A549 treated with DMSO at 1 μM for 4 hours (cell line): ENCODE measurements at places on chromosomes 5 and 9. TPM values are rescaled to one million over a fixed set of nuclear protein-coding genes. Genes with fewer than 3 reads are reported as not detected.

The OBP2A gene
- 0.14 TPM in 1 of 5 replicates, not detected in the others for total RNA-seq

The AQP7 gene
- total RNA-seq, result 0.21 to 0.43 TPM (median 0.32 TPM) in 5 replicates

The HTR4 gene
- total RNA-seq, result not detected in 5 replicates

The IFNA21 gene
- total RNA-seq, result not detected in 5 replicates

The WDR41 gene
- 37.7 to 55.2 TPM (median 45.1 TPM) in 5 replicates for total RNA-seq

The NFIL3 gene
- total RNA-seq, result 12.3 to 14.3 TPM (median 13.7 TPM) in 5 replicates

The BHMT2 gene
- not detected in 5 replicates for total RNA-seq

The CHD1 gene
- 27.6 to 34.1 TPM (median 30.8 TPM) in 5 replicates for total RNA-seq

The IFNK gene
- total RNA-seq, result not detected in 5 replicates

The FBXO4 gene
- 5.9 to 8.2 TPM (median 6.7 TPM) in 5 replicates for total RNA-seq

The IL4 gene
- total RNA-seq, result not detected in 5 replicates

The FOXD1 gene
- 16.1 to 22.6 TPM (median 18.1 TPM) in 5 replicates for total RNA-seq

The ARL14EPL gene
- total RNA-seq, result 0.09 to 0.54 TPM (median 0.29 TPM) in 4 of 5 replicates, not detected in the other

The PCDHGA7 gene
- total RNA-seq, result 0.84 to 1.3 TPM (median 1.1 TPM) in 5 replicates

The DIAPH1 gene
- 102 to 110 TPM (median 107 TPM) in 5 replicates for total RNA-seq

The ZSWIM6 gene
- total RNA-seq, result 5.4 to 7.9 TPM (median 7.1 TPM) in 5 replicates

The TSSK1B gene
- total RNA-seq, result not detected in 5 replicates

The SLC28A3 gene
- total RNA-seq, result 0.01 TPM in 1 of 5 replicates, not detected in the others

The HRH2 gene
- total RNA-seq, result 0.49 to 0.89 TPM (median 0.79 TPM) in 5 replicates

The TPPP gene
- 5.1 to 6.4 TPM (median 5.5 TPM) in 5 replicates for total RNA-seq

The BSPRY gene
- 0.04 to 0.07 TPM (median 0.05 TPM) in 3 of 5 replicates, not detected in the others for total RNA-seq

The PCDHB16 gene
- total RNA-seq, result 0.04 to 0.19 TPM (median 0.06 TPM) in 5 replicates

The BAAT gene
- 0.40 to 0.67 TPM (median 0.57 TPM) in 5 replicates for total RNA-seq

The QRFP gene
- total RNA-seq, result not detected in 5 replicates

The PIP5KL1 gene
- total RNA-seq, result 2.0 to 2.6 TPM (median 2.1 TPM) in 5 replicates

The LCN10 gene
- total RNA-seq, result not detected in 5 replicates

The PRDM9 gene
- total RNA-seq, result not detected in 5 replicates

The IRGM gene
- total RNA-seq, result 0.06 to 0.17 TPM (median 0.09 TPM) in 3 of 5 replicates, not detected in the others

The TOR1A gene
- 57.3 to 66.4 TPM (median 65.0 TPM) in 5 replicates for total RNA-seq

The CCDC192 gene
- total RNA-seq, result not detected in 5 replicates

The C9orf50 gene
- 0.08 TPM in 1 of 5 replicates, not detected in the others for total RNA-seq

The PGM5 gene
- total RNA-seq, result not detected in 5 replicates

The ISOC1 gene
- total RNA-seq, result 16.7 to 20.9 TPM (median 17.9 TPM) in 5 replicates

The POU5F2 gene
- 0.01 TPM in 3 of 5 replicates, not detected in the others for total RNA-seq

The C9orf153 gene
- 0.14 to 0.65 TPM (median 0.26 TPM) in 3 of 5 replicates, not detected in the others for total RNA-seq

The GOLM1 gene
- total RNA-seq, result 108 to 121 TPM (median 117 TPM) in 5 replicates

The PDGFRB gene
- 0.08 to 0.36 TPM (median 0.09 TPM) in 5 replicates for total RNA-seq

The IFNA2 gene
- total RNA-seq, result not detected in 5 replicates

The EDIL3 gene
- 0.12 to 0.52 TPM (median 0.22 TPM) in 5 replicates for total RNA-seq

The ABITRAM gene
- 20.7 to 22.7 TPM (median 22.0 TPM) in 5 replicates for total RNA-seq

The MAMDC2 gene
- total RNA-seq, result 0.20 to 0.46 TPM (median 0.28 TPM) in 5 replicates

The SLC45A2 gene
- total RNA-seq, result not detected in 5 replicates

The TLE1 gene
- 85.5 to 88.9 TPM (median 87.8 TPM) in 5 replicates for total RNA-seq

The CCL28 gene
- total RNA-seq, result 0.06 to 0.31 TPM (median 0.13 TPM) in 5 replicates

The LCN1 gene
- total RNA-seq, result not detected in 5 replicates

The ABHD17B gene
- total RNA-seq, result 15.1 to 20.0 TPM (median 17.1 TPM) in 5 replicates

The SMIM23 gene
- total RNA-seq, result not detected in 5 replicates
